Caki2 (cell line): ENCODE measurements at places on chromosomes 4 and X. TPM values are rescaled to one million over a fixed set of nuclear protein-coding genes. Genes with fewer than 3 reads are reported as not detected.

The SLC10A3 gene
- total RNA-seq, result 14.0 and 21.5 TPM in 2 replicates

The SORCS2 gene
- total RNA-seq, result 1.4 and 16.4 TPM in 2 replicates

The POLN gene
- total RNA-seq, result 0.10 and 0.58 TPM in 2 replicates

The HMGN5 gene
- 0.61 and 1.7 TPM in 2 replicates for total RNA-seq

The QRFPR gene
- 3.4 and 13.8 TPM in 2 replicates for total RNA-seq

The STPG2 gene
- 0.10 TPM in 1 of 2 replicates, not detected in the other for total RNA-seq

The SPATA4 gene
- not detected in 2 replicates for total RNA-seq

The FDCSP gene
- not detected in 2 replicates for total RNA-seq

The BMPR1B gene
- 1.2 and 3.7 TPM in 2 replicates for total RNA-seq

The GJB1 gene
- not detected in 2 replicates for total RNA-seq

The UGT2B7 gene
- total RNA-seq, result 0.84 TPM in 1 of 2 replicates, not detected in the other

The INPP4B gene
- total RNA-seq, result 15.7 and 28.3 TPM in 2 replicates

The DMP1 gene
- total RNA-seq, result not detected in 2 replicates

The HSFX3 gene
- not detected in 2 replicates for total RNA-seq

The TNIP2 gene
- 60.8 and 73.0 TPM in 2 replicates for total RNA-seq

The RNF212 gene
- total RNA-seq, result not detected in 2 replicates

The PDCL2 gene
- total RNA-seq, result not detected in 2 replicates

The RRH gene
- total RNA-seq, result not detected in 2 replicates

The HCFC1 gene
- total RNA-seq, result 9.5 and 10.1 TPM in 2 replicates

The HTT gene
- total RNA-seq, result 11.4 and 20.7 TPM in 2 replicates

The NSDHL gene
- total RNA-seq, result 32.1 and 33.7 TPM in 2 replicates

The SLC16A2 gene
- total RNA-seq, result 0.14 and 0.70 TPM in 2 replicates

The STAP1 gene
- not detected in 2 replicates for total RNA-seq

The ARAP2 gene
- 1.5 and 2.1 TPM in 2 replicates for total RNA-seq

The SPANXB1 gene
- not detected in 2 replicates for total RNA-seq

The CCDC158 gene
- total RNA-seq, result not detected in 2 replicates

The LINC00632 gene
- 26.1 and 31.3 TPM in 2 replicates for total RNA-seq

The PAGE5 gene
- 6.7 TPM in 1 of 2 replicates, not detected in the other for total RNA-seq

The CSAG2 gene
- not detected in 2 replicates for total RNA-seq

The NPY2R gene
- total RNA-seq, result not detected in 2 replicates

The ARHGEF6 gene
- total RNA-seq, result 16.0 and 17.8 TPM in 2 replicates

The VSIG4 gene
- total RNA-seq, result not detected in 2 replicates

The TMEM255A gene
- 0.38 and 0.41 TPM in 2 replicates for total RNA-seq

The PPM1K gene
- 0.52 and 2.0 TPM in 2 replicates for total RNA-seq

The LDB2 gene
- total RNA-seq, result not detected in 2 replicates

The GPR34 gene
- not detected in 2 replicates for total RNA-seq

The ANXA5 gene
- 255 and 278 TPM in 2 replicates for total RNA-seq

The EVC gene
- 11.5 and 24.0 TPM in 2 replicates for total RNA-seq

The GAB3 gene
- total RNA-seq, result 0.14 TPM in 1 of 2 replicates, not detected in the other

The IQCM gene
- not detected in 2 replicates for total RNA-seq

The LDOC1 gene
- 2.8 and 3.0 TPM in 2 replicates for total RNA-seq

The EPGN gene
- 0.81 TPM in 1 of 2 replicates, not detected in the other for total RNA-seq

The CLGN gene
- 14.0 and 17.2 TPM in 2 replicates for total RNA-seq

The UGT2A1 gene
- total RNA-seq, result not detected in 2 replicates

The KLF8 gene
- total RNA-seq, result 0.52 and 0.68 TPM in 2 replicates

The FAAH2 gene
- total RNA-seq, result 3.2 and 51.1 TPM in 2 replicates

The P2RY10 gene
- not detected in 2 replicates for total RNA-seq

The PLAC1 gene
- not detected in 2 replicates for total RNA-seq

The FHDC1 gene
- total RNA-seq, result 1.7 and 2.8 TPM in 2 replicates

The HPSE gene
- 1.6 and 2.9 TPM in 2 replicates for total RNA-seq
